ENCODE measurements at places on chromosomes 11 and 22. TPM values are rescaled to one million over a fixed set of nuclear protein-coding genes. Genes with fewer than 3 reads are reported as not detected.
A peak's percentile ranks its signal among the peaks of the same experiment; 100 is the strongest.

DNA sequence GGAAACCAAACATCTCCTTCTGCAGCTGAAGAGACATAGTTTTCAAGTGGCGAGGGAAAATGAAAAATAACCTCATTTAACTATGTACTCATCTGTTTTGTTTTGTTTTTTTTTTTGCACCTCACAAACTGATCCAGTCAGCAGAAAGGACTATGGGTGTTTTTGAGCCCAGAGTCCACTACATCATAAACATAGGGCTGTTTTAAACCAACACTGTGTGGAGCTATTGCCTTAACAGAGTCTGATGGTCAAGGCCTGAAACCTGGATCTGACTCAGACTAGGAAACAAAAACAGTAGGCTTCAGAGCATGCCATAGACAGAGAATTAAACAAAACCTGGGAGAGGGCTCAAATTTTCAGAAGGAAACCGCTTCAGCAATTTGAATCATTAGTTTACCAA is 99.3 kb upstream of the FSHB start:
- no peaks in the 10 kb centered on the region for H3K4me1 ChIP-seq
- no peaks in the 10 kb centered on the region for H3K27me3 ChIP-seq
- no peak for DNase-seq
- no peaks in the 10 kb centered on the region for H3K36me3 ChIP-seq
- no peak overlapping the region for H3K4me3 ChIP-seq

DNA sequence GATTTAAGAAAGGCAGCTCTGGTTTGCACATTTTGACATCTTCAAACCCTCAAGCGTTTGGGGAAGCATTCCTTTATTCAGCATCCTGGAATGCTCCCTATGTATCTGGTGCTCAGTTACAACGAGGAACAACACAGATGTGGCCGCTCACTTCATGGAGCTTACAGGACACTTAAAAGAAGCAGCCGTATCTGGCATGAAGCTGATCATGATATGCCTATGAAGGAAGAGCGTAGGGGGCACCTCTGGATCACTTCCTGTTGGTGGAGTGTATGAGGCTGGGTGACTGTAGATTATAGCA is 72.3 kb upstream of the TP53I11 start:
- H3K27ac ChIP-seq = no peak overlapping the region
- H3K4me1 ChIP-seq = peaks cover 56% of the 10 kb centered on the region
- DNase-seq = no peak

Gene SCGB1A1
- total RNA-seq = not detected

DNA sequence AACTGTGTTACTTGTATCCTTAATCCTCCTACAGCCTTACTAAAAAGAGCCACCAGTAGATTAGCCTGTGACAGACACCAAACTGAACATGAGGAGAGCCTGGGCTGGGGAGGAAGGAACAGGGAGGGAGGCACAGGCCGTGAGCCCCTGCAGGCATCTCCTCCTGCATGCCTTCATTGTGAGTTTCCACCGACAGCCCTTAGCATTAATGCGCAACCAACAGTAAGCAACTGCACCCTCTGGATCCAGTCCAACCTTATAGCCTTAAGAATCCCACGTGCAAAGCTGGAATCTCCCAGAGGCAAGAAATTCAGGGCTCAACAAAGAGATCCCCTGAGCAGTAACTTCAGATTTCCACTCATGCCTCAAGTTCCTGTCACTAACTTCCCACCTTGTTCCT is 84.6 kb downstream of the ETS1 start:
- H3K27ac ChIP-seq = peak overlapping the region; percentile 93
- no peaks in the 10 kb centered on the region for H3K27me3 ChIP-seq
- peak; percentile 39 for DNase-seq
- H3K36me3 ChIP-seq = no peaks in the 10 kb centered on the region
- no peak overlapping the region for H3K4me3 ChIP-seq
- H3K4me1 ChIP-seq = peaks cover 43% of the 10 kb centered on the region

DNA sequence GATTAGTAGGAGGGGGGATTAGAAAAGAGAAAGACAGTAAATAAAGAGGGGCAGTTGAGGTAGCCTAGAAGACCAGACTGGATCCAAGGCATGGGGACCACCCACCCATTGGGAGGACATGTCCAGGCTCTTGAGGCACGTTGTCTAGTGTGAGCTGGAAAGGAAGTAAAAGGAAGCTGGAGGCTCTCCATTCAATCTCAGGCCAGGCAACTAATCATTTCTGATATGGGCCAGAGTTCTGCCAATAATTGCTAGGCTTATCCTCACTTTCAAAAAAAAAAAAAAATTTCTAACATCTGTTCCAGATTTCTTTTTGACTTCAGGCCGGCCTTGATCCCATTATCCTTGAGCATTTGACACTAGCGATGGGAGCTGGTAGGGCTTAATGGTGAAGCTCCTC is 476.1 kb downstream of the SOX6 start:
- no peaks in the 10 kb centered on the region for H3K27me3 ChIP-seq
- H3K4me1 ChIP-seq = peaks cover 32% of the 10 kb centered on the region
- no peak overlapping the region for H3K27ac ChIP-seq
- DNase-seq = no peak
- no peaks in the 10 kb centered on the region for H3K36me3 ChIP-seq

- H3K27me3 ChIP-seq = no peaks in the 10 kb centered on the region
- no peak overlapping the region for H3K4me3 ChIP-seq
- H3K36me3 ChIP-seq = no peaks in the 10 kb centered on the region
- no peaks in the 10 kb centered on the region for H3K4me1 ChIP-seq
- H3K27ac ChIP-seq = no peak overlapping the region
- no peak for DNase-seq
Measured at GRCh38 chr11:67519726-67520125, 3.5 kb downstream of the CABP2 start.

GRCh38 chr11:121112498-121113455 is 11.7 kb downstream of the TECTA start:
- no peaks in the 10 kb centered on the region for H3K36me3 ChIP-seq
- no peaks in the 10 kb centered on the region for H3K4me1 ChIP-seq
- no peaks in the 10 kb centered on the region for H3K27me3 ChIP-seq
- DNase-seq = peak; percentile 60
- H3K4me3 ChIP-seq = no peak overlapping the region
- H3K27ac ChIP-seq = no peak overlapping the region

GRCh38 chr22:38925571-38926041 is 31.8 kb upstream of the APOBEC3A start:
- DNase-seq = no peak
- H3K27ac ChIP-seq = no peak overlapping the region

GRCh38 chr22:26554956-26555355 is 35.0 kb downstream of the TPST2 start:
- H3K27me3 ChIP-seq = no peaks in the 10 kb centered on the region
- peaks cover 33% of the 10 kb centered on the region for H3K4me1 ChIP-seq
- no peak overlapping the region for H3K4me3 ChIP-seq
- no peak overlapping the region for H3K27ac ChIP-seq
- DNase-seq = no peak

DNA sequence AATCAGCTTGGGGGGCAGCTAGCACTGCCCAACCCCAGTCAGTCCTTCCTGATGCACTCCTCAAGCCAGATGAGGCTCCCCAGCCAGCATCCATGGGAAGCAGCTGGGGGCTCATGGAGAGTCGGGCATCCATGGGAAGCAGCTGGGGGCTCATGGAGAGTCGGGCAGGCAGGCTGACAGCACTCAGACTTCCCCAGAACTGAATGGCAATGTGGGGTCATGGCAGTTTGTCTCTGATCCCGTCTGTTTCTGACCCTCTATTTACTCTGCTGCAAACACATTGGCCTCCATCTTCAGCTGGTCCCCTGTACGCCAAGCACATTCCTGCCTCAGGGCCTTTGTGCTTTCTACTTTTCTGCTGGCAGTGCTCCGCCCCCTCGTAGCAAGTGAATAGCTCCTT is 314.8 kb downstream of the NTM start:
- no peaks in the 10 kb centered on the region for H3K4me1 ChIP-seq
- H3K4me3 ChIP-seq = no peak overlapping the region
- H3K27ac ChIP-seq = no peak overlapping the region
- no peak for DNase-seq
- H3K27me3 ChIP-seq = no peaks in the 10 kb centered on the region
- no peaks in the 10 kb centered on the region for H3K36me3 ChIP-seq

GRCh38 chr11:8336356-8337129 is 72.9 kb upstream of the LMO1 start:
- no peak for DNase-seq
- H3K4me3 ChIP-seq = no peak overlapping the region
- no peaks in the 10 kb centered on the region for H3K27me3 ChIP-seq
- no peak overlapping the region for H3K27ac ChIP-seq
- no peaks in the 10 kb centered on the region for H3K4me1 ChIP-seq
- no peaks in the 10 kb centered on the region for H3K36me3 ChIP-seq

Gene LRRC74B
- total RNA-seq = not detected

GRCh38 chr11:35526370-35526792 is 965 bp upstream of the PAMR1 start:
- no peak overlapping the region for H3K4me3 ChIP-seq
- H3K27me3 ChIP-seq = peaks cover 11% of the 10 kb centered on the region
- H3K27ac ChIP-seq = no peak overlapping the region
- no peaks in the 10 kb centered on the region for H3K36me3 ChIP-seq

DNA sequence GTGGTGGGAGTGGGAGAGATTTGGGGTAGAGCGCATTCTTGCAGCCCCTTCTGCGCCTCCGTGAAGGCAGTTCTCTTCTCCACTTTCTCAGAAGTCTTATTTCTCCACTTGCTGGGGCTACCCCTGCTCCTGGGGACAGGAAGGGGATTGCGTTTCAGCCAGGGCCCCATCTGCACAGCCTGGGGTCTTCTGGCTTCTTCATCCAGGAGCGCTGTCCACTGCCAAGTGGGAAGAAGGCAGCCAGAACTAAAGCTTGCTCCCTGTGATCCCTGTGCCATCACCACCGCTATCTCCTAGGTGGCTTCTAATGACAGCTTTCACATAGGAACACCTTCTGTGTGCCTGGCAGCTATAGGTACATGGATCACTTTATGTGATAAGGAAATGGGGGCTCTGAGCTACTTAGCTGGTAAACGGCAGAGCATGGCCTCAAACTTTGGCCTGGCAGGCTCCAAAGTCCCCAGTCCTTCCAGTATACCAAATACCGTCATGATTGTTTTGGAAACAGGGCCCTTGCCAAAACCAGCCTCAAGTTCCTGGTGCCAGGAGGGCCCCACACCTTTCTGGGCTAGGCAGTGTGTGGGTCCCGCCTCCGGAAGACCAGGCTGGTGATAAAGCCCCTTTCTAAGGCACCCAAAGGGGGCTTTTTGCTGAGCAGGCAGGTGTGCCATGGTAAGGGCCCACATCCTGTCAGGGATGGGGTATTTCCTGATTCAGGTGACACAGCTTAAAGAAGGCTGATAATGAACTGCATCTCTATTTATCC is 60.4 kb upstream of the PAX6 start:
- no peaks in the 10 kb centered on the region for H3K36me3 ChIP-seq
- DNase-seq = no peak
- H3K27ac ChIP-seq = no peak overlapping the region
- H3K4me1 ChIP-seq = no peaks in the 10 kb centered on the region
- H3K27me3 ChIP-seq = no peaks in the 10 kb centered on the region

- no peak overlapping the region for H3K4me3 ChIP-seq
- no peaks in the 10 kb centered on the region for H3K27me3 ChIP-seq
- no peak for DNase-seq
- H3K36me3 ChIP-seq = no peaks in the 10 kb centered on the region
Measured at GRCh38 chr11:41118521-41118920, 340.9 kb downstream of the LRRC4C start.

- no peak overlapping the region for H3K27ac ChIP-seq
- H3K4me1 ChIP-seq = no peaks in the 10 kb centered on the region
- peaks cover 12% of the 10 kb centered on the region for H3K36me3 ChIP-seq
- H3K4me3 ChIP-seq = no peak overlapping the region
Measured at GRCh38 chr11:43418197-43418596, 59.5 kb downstream of the TTC17 start.

- no peak for DNase-seq
- no peaks in the 10 kb centered on the region for H3K27me3 ChIP-seq
- H3K27ac ChIP-seq = no peak overlapping the region
- peaks cover 28% of the 10 kb centered on the region for H3K4me1 ChIP-seq
Measured at GRCh38 chr11:44988981-44989635, 38.4 kb upstream of the TP53I11 start.

GRCh38 chr11:126880872-126881271 is 119.7 kb downstream of the KIRREL3 start:
- no peak for DNase-seq
- H3K36me3 ChIP-seq = no peaks in the 10 kb centered on the region
- no peak overlapping the region for H3K27ac ChIP-seq
- no peaks in the 10 kb centered on the region for H3K4me1 ChIP-seq
- H3K4me3 ChIP-seq = no peak overlapping the region
- H3K27me3 ChIP-seq = peaks cover 8% of the 10 kb centered on the region

Gene ISX
- total RNA-seq = not detected

- no peaks in the 10 kb centered on the region for H3K4me1 ChIP-seq
- peaks cover 100% of the 10 kb centered on the region for H3K36me3 ChIP-seq
- H3K27me3 ChIP-seq = no peaks in the 10 kb centered on the region
Measured at GRCh38 chr22:29531419-29531818, 22.1 kb downstream of the THOC5 start.

DNA sequence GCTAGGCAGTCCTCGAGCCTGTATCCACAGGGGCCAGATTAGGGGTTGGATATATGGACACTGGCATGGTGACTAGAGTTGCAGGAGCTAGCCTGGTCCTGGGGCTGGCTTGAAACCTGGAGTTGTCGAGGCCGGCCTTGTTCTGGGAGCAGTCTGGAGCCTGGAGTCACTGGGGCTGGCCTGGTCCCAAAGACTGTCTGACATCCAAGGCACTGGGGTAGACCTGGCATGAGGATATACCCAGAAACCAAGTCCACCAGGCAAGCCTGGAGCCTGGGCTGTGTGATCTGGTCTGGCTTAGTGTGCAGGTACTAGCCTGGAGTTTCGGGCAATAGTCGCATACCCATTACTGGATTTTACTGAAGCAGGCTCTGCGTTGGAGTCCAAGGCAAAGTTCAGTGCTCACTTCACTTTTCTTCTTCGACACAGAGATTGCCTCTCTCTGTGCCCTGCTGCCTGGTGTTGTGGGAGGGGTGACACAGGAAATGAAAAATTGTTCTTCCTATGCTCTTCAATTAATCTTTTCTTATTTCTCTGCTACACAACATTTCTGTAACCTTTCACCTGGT is 4.3 kb upstream of the GLYATL1 start:
- H3K36me3 ChIP-seq = no peaks in the 10 kb centered on the region
- no peaks in the 10 kb centered on the region for H3K4me1 ChIP-seq
- no peak for DNase-seq
- no peak overlapping the region for H3K4me3 ChIP-seq
- peaks cover 19% of the 10 kb centered on the region for H3K27me3 ChIP-seq
- no peak overlapping the region for H3K27ac ChIP-seq

Gene MAPK8IP2
- total RNA-seq = 0.79 TPM

Gene RHOD
- total RNA-seq = 24.2 TPM

DNA sequence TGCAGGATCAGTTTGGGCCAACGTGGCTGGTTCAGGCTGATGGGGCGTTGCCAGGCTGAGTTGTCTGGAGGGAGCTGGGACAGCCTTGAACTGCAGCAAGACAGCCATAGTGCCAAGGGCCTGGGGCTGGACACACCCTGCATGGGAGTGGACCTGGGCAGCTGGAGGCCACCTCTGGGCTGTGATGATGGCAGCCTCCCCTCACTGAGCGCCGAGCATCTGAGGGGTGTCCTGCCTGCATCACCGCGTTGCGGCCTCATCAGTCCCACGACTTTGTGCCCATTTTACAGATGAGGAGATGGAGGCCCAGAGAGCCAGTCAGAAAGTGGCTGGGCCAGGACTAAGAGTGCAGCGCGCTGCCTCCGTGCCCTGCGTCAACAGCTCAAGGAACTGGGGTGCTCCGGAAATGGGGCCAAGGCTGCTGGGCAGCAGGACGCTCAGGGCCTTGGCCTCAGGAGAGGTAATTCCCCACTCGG is 590 bp upstream of the TSPO start:
- no peaks in the 10 kb centered on the region for H3K36me3 ChIP-seq
- no peaks in the 10 kb centered on the region for H3K4me1 ChIP-seq
- no peaks in the 10 kb centered on the region for H3K27me3 ChIP-seq
- DNase-seq = no peak

Data from heart left ventricle (tissue), 16 donors.